ENCODE measurements at places on chromosomes 1 and 21.

- DNase-seq: no peak
Measured at GRCh38 chr1:184408580-184408979, 21.8 kb downstream of the C1orf21 start.

- peak; percentile 97 for DNase-seq
Measured at GRCh38 chr1:41371630-41372599, 10.7 kb downstream of the FOXO6 start.

DNA sequence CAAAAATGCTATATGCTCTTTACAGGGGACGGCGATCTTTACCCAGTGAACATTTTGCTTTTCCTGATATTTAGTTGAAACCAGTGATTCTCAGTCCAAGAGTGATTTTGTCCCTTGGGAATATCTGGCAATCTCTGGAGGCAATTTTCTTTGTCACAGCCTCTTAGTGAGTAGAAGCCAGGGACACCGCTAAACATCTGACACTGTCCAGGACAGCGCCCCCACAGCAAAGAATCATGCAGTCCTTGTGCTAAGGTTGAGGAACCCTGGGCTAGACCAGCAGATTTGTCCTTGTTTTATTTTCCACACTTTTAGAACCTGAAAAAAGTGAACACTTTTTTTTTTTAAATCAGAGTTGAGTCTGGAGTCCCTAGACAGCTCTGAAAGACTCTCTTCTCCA is 13.1 kb downstream of the EVA1C start:
- peak; percentile 14 for DNase-seq

DNA sequence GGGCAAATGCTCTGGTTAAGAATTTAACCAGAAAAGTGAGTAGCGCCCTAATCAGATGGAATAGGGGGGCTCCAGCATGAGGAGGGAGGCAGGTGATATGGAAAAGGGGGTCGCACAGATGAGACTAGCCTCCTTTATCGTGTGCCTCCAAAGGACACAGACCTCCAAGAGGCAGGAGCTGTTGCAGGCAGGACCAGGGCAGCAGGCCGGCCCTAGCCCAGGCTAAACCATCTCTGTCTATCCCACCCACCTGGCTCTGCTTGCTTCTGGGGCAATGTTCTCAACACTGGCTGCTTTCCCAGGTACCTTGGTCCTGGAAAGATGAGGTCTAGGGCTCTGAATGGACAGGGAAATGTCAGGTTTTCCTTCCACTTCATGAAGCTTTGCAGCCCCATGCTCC is 36.3 kb downstream of the C2CD2 start:
- no peak for DNase-seq

DNA sequence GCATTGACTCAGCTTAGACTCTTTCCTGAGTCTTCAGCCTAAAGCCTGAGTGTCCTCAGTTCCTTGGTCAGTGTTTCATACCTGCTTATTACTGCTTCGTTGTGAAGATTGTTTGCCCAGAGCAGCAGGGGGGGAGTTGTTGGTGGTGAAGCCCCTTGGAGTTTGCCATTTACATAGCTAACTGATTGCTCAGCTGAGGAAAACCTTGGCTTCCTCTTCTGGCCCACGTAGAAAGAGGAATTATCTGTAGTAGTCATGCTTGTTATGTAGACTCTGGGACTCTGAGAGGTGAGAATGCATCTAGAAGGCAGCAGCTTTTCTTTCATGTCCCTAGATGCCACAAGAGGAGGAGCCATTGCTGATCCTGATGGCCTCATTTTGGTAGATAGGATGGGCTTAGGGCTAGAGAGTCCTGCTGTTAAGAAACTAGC is 125.9 kb downstream of the MAST2 start:
- peak; percentile 2 for DNase-seq

DNA sequence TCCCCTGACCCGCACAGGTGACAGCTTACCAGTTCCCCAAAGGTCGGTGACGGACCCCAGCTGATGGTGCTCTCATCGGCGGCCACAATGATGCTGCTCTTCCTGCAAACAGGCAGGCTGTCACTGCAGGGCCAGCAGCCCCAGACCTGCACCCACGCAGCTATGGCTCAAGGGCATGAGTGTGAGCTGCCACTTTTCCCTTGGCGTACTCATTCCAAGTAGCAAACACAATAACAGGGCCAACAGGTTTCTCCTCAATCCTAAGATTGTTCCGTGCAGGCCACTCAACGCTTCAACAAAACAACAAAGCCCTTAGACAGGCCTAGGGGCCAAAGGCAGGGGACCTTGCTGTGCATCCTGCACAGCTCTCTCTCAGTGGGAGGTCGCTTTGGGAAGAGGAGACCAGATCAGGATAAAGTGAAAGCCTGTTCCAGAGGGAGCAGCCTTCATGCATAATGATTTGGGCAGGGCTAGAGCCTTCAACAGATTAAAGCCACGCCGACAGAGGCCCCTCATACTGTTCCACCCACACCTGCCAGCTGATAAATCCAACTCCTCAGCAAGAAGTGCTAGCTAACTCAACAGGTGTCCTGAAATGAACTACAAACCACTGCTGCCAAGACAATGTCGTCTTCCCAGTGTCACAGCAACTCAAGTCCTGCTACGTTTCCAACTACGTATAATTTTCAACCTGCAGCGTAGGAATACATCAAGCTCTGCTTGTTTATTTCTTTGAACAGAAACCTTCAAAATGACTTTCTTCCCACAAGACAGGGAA is 27.2 kb downstream of the RCC2 start:
- no peak for DNase-seq

DNA sequence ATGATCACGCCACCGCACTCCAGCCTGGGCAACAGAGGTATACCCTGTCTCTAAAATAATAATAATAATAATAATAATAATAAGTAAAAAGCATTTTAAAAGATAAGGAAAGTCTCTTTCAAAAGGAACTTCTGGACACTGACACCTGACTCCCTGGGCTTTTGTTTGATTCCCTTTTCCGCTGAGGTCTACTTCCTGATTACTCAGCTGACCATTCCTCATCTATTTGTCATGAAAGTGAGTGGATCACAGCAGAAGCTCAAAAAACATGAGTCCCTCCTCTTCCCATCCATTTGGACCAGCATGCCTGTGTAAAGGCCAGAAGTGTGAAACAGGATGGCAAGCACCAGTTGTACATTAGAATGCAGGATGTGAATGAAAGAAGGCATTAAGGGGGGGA is 61.1 kb upstream of the FBXO28 start:
- DNase-seq: no peak

GRCh38 chr1:18536915-18537314 is 56.2 kb downstream of the KLHDC7A start:
- DNase-seq: no peak

Measured in NCI-H524 (cell line).